MCF 10A (cell line): ENCODE measurements at places on chromosomes 12 and 14. TPM values are rescaled to one million over a fixed set of nuclear protein-coding genes. Genes with fewer than 3 reads are reported as not detected.

BEST3 gene
- 0.56 TPM in 1 of 2 replicates, not detected in the other for total RNA-seq

PRICKLE1 gene
- 7.9 and 14.1 TPM in 2 replicates for total RNA-seq

DNA sequence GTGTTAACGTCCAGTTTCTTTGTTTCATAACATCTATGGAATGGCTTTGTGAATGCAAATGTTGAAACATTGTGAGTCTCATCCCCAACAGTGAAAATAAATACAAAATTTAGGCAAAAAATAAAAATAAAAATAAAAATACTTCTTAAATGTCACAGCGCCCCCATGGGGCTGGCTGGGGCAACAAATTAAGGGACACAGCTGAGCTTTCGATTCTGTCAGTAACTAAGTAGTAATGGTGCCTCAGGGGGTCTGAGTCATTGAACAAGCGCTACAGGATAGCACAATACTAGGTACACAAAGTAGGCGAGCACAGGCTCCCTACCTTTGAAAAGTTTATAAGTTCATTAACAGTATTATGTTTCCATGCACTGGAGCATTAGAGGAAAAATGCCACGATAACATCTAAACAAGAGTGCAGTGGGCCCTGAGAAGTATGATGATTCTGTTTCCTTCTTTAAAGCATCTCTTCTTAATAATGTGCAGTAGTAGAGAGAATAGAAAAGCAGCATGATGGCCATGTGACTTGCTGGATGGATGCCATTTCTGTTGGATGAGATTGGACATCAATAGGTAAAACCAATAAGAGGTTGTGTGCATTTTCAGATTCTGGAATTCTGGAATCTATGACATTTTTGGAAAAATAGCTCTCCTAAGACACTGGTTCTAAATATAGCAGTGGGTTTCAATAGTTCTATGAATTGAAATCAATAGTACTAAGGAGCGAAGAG, 667.2 kb downstream of the DIO2 start:
- H3K27me3 ChIP-seq: peaks cover 11% of the 10 kb centered on the region
- no peaks in the 10 kb centered on the region for H3K36me3 ChIP-seq
- H3K4me3 ChIP-seq: no peak overlapping the region

- DNase-seq: peak; percentile 68
- H3K4me3 ChIP-seq: no peak overlapping the region
- no peaks in the 10 kb centered on the region for H3K27me3 ChIP-seq
- H3K36me3 ChIP-seq: peaks cover 1% of the 10 kb centered on the region
Measured at GRCh38 chr12:15522574-15523187, 200.4 kb downstream of the PTPRO start.

- no peak for DNase-seq
- no peaks in the 10 kb centered on the region for H3K27me3 ChIP-seq
- H3K36me3 ChIP-seq: no peaks in the 10 kb centered on the region
- no peak overlapping the region for H3K4me3 ChIP-seq
Measured at GRCh38 chr14:38554026-38554425, 298.1 kb upstream of the CLEC14A start.
